GM12892 (cell line): ENCODE measurements at places on chromosomes 12 and 14.

DNA sequence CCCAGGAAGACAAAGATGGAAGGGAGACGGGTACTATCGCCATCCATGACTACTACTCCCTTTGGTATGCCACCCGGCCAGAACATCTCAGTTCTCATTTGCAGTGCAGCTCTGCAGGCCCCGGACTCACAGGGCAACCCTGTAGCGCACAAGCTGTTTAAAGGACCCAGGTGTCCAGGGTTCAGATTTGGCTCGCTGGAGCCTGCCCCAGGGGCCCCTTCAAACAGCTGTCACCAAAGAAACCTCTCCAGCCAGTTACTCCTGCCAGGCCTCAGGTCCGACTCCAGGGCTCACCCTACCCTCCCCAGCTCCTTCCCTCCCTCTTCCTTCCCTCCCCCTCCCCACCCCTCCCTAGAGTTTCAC is 5.5 kb upstream of the CHD4 start:
- no peak for DNase-seq

DNA sequence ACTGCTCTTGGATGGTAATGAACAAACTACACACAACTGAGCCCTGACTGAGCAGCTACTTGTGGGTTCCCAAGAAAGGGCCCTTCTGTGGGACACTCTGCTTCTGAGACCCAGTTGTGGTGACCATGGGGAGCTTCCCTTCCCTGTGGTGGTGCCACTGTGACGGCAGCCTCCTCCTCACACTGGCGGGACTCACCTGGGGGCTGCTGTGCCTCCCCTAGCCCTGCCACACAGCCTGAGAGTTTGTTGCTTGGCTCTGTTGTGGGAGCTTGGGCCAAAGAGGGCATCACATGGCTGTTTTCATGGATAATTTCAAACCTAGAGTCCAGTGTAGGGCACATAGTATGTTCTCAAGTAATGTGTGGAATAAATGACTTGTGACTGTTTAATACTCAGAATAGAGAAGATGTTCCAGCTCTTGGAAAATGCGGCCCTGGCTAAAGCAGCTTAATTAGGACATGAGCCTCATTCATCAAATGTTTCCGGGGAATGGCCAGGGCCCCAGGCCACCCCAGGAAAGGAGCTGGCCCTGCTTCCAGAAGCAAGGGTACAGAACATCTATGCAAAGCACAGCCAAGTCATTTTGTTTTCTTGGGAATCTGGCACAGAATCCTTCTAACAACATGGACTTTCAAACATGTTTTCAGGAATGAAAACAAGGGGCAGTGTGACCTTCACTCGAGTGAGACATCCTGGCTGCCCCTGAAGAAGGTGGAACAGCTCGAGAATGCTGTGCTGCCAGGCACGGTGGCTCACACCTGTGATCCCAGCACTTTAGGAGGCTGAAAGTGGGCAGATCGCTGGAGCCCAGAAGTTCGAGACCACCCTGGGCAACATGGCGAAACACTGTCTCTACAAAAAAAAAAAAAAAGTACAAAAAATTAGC is 21.2 kb downstream of the ZFYVE21 start:
- DNase-seq: no peak

DNA sequence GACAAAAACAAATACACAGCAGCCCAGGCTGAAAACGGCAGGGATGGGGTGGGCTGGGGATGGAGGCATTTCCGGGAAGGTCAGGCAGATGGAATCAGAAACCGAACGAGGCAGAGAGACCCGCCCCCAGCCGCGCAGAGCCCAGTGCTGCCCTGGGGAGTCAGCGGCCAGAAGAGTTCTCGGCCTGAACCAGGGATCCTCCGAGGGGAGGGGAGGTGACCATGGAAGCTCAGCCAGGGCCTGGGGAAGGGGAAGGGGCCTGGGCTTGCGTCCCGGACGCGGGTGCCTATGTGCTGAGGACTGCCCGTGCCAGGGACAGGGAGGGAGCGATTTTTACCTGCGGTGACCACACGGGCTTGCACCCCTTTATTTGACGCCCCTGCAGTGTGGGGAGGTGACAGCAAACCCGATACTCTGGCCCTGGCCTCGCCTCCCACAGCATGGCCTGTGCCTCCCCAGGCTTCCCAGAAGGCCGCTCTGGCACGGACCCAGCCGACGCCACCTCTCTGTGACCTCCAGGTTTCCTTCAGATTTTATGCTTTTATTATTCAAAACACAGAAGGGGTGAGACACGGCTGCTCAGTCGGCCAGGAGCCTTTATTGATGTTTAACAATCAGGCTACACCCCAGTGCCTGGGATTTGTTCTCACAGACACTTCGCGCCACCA is 7.7 kb downstream of the LRCOL1 start:
- DNase-seq: no peak

- peak; percentile 91 for DNase-seq
Measured at GRCh38 chr12:56630180-56630632, at the start of gene BAZ2A. Gene BAZ2A, minus strand, starts transcription at chr12:56630326. Its CDS starts 12,796 bp downstream, at chr12:56617530.

DNA sequence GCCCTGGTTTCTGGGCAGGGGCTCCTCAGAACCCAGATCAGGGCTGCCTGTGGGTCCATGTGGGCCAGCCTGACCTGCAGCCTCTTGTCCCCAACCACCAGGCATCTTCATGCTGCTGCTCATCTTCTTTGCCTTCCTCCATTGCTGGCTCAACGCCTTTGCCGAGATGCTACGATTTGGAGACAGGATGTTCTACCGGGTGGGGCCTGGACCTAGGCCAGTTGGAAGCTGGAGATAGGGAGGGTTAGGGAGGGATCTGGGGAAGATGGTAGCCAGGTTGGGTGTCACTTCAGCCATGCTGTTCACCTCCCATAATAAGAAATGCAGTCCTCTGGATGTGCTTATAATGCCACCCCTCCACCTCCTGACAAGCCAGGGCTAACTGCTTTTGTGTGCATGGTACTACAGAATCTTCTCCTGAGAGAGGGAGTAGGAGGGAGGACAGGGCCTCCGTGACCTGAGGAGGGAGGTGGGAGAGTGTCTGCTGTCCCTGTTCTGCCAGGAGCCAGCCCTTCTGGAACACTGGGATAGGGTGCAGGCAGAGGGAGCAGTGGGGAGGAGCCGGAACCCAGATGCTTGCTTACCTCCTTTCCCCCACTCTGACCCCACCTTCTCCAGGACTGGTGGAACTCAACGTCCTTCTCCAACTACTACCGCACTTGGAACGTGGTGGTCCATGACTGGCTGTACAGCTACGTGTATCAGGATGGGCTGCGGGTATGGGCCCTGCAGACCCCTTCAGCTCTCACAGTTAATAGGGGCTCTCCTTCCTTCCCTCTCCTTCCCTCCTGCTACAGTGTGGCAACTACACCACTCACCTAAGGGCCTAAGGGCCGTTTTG is 17.6 kb downstream of the SOAT2 start:
- no peak for DNase-seq

- DNase-seq: no peak
Measured at GRCh38 chr12:73514672-73515071, 1023.0 kb upstream of the ATXN7L3B start.

GRCh38 chr12:63152321-63152700 is 1.3 kb upstream of the AVPR1A start:
- DNase-seq: no peak
